ENCODE measurements at places on chromosomes 12 and 14.
A peak's percentile ranks its signal among the peaks of the same experiment; 100 is the strongest.

DNA sequence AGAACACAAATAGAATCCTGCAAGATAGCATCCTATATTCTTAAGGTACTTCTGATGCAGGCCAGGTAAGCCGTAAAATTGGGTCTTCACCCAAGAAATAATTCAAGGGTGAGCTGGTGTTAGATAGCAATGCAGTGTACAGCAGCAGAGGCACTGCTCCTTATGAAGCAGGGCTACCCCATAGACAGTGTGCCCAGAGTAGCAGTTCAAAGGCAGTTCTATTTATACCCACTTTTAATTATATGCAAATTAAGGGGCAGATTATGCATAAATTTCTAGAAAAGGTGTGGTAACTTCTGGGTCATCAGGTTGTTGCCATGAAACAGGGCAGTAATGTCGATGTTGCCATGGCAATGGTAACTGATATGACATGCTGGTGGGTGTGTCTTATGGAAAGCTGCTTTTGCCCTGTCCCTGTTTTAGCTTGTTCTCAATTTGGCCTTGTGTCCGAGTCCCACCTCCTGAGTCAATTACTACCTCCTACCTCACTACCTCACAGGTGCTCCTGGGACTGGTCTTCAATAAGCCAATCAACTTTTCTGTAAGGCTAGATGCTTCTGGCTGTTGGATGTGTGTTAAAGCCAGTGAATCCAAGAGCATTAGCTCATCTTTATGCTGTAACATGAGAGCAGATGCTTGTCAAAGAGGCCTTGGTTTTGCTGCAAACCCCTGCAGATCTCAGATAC, 61.0 kb downstream of the PPM1A start:
- DNase-seq: no peak

- no peak for DNase-seq
These were observed 390.6 kb downstream of the KCNH5 start for GRCh38 chr14:62654641-62655040.

DNA sequence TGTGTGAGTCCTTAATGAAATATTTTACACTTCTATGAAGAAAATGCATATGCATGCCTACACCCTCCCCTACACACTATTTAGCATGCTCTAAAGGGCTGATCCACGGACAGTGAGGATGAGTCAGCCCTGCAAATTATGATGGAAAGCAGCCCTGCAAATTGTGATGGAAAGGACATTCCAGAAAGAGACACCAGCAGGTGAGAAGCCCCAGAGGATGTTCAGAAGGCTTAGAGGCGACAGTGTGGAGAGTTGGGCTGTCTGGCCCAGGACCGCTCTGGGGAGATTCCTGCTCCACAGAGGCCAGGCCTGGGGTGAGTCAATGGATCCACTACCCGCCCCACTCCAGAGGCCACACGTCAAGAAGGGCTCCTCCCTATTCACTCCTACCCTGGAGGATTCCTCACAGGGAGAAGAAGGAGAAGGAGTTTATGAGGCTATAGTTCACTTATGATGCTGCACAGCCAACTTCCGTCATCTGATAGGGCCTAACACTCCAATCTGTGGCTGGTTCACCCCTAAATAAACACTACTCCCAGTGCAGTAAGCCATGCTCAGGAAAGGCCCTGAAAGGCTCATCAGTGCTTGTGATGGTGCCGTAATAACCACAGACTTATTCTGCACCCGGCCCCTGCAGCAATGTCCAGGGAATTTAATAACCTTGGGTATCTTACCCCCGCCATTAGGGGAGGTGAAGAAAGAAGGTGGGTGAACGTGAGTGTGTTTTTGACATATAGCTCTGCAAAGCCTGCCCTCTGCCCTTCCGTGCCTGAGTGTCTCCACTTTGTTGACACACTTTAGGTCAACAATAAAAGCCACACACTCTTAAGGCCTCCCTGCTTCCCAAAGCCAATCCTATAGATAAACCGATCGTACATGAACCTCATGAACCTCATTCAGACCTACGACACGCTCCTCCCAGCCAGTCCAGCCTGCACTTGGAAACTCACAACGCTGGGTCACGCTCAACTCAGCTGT, 46.4 kb downstream of the CLMN start:
- DNase-seq: no peak

- DNase-seq: no peak
These were observed 89.5 kb upstream of the NOVA1 start for GRCh38 chr14:26687301-26687837.

DNA sequence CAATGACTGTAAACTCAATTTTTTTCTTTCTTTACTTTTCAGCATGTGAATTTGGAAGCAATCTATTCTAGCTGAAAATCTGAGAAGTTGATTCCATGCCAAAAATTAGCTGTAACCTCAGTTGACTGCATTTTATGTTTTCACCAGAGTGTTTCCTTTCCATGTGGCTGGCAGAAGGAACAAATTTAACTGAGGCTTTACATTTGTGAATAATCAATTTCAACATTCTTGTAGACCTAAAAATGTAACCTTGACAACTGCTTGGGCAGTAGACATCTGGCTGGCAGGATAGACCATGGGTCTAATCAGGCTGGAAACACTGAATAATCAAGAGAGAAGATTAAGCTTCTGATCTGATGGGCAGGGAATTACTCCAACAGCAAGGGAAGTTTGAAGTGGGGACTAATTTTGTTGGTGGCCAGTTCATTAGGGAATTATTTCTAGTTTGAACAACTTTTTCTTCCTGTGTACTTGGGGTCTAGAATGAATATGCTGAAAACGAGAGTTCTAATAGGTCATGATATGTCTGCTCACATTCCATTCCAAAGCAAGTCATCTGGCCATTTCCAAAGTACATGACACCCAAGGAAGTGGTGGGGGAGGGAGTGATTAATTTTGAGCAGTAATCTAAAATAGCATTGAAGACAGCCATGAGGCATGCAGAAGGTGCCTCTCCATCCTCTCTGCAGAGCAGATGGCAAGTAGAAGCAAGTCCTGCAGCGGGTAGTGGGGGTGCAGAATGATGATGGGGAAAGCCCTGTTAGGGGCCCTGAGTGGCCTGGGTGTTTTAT, 68.2 kb downstream of the ATP23 start:
- DNase-seq: no peak

GRCh38 chr12:89731089-89731488, 22.5 kb upstream of the ATP2B1 start:
- no peak for DNase-seq

- DNase-seq: no peak
These were observed 121.6 kb downstream of the GLT1D1 start for GRCh38 chr12:128974881-128975280.

DNA sequence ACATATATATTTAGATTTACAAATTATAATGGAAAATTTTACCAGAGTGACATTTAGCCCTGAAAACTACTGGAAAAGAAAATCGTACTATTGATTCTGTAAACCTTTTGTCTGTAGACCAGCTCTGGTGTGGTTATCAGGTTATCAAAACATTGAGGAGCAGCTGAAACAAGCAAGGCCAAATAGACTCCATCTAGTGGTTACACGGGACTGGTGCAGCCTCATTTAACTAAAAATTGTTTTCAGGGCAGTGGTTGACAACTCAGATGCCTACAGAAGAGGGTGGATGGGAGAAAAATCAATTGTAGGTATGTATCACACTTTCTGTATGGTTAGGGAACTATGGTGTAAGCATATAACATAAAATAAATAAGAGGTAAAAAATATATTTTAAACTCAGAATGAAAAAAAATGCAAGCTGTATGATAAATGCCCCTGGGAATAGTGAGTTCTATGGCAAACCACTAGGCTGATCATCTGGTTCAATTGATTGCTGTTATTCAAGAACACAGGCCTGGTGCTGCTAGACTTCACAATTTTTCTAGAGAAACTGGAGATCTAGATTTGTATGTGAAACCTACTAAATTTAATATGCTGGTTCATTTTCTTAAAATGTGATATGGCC, 51.2 kb downstream of the ACSS3 start:
- no peak for DNase-seq

- no peak for DNase-seq
These were observed 31.0 kb upstream of the NPFF start for GRCh38 chr12:53538209-53538689.

GRCh38 chr14:33194551-33194950, 255.9 kb downstream of the NPAS3 start:
- no peak for DNase-seq

DNA sequence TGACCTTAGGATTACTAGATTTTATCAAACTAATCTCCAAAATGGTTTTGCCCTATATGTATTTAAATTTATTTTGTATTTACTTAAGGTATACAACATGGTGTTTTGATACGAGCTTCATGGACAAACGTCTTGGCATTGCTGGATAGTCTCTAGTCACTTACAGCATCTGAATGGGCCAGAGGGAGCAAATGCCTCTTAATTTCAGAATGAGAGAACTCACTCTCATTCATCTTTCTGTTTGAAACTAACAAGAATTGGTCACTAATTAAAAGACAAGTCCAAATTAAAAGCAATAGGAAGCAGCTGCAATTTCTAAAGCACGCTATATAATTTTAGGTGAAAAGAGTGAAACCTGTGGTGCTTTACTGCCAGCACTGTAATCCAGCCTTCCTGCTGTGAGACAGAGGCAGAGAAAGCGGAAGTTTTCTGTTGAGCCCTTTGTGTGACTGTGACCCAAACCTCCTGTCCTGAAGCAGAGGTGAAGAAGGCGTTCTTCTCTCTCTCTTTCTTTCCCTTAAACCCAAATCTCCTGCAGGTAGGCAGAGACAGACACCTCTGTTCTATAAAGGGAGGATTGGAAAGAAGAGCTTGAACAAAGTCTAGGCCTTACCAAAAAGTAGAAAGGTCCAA, 184.6 kb upstream of the NAV3 start:
- DNase-seq: no peak

DNA sequence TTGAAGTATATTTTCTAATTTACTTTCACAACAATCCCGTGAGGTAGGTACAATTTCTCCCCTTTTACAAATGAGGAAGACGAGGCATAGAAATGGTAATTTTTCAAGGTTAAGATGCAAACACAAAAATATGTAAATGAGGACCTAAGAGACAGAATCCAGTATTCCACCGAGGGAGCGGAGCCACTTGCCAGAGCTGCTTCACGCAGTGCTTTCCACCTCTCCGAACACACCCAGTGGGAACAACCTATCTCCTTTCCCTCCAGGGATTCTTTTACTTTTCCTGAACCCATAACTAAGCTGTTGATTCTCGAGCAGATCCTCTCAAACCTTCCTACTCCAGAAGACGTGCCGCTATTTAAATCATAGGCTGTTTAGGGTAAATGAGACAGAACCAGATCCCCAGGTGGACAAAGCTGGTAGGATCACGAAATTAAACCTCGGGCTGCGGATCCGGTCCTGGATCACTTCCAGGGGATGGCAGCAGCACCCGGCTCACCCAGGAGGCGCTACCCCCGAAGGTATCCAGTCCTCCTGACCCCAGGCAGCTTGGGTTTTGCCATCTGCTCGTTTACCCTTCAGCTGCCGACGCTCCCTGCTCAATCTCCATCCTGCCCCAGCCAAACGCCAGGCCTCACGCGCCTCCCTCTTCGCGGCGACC, 1.5 kb downstream of the DDHD1 start:
- DNase-seq: peak; percentile 19

GRCh38 chr12:106954462-106955376, 988 bp upstream of the TMEM263 start:
- DNase-seq: no peak

GRCh38 chr12:77830583-77831351, at the start of gene NAV3:
Gene NAV3, plus strand, starts transcription at chr12:77830894. Its CDS starts 568 bp downstream, at chr12:77831462.
- no peak for DNase-seq

DNA sequence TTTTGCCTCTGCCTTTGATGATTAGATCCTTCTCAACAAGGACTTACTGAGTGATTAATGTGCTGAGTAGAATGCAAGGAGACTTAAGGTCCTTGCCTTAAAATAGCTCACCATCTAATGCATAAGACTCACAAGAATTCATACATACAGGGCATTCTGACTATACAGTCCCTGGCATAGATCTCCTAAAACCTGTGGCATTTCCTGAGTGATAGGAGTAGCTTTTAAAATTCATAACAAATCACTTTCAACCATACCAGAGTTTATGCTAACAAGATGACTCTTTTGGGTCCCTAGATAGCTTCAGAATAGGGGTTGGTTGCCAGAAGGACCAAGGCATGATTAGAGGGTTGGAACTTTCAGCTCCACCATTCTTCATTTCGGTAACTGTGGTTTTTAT, 48.8 kb downstream of the STXBP6 start:
- no peak for DNase-seq

GRCh38 chr12:68154779-68155178, 4.8 kb downstream of the IFNG start:
- DNase-seq: no peak

DNA sequence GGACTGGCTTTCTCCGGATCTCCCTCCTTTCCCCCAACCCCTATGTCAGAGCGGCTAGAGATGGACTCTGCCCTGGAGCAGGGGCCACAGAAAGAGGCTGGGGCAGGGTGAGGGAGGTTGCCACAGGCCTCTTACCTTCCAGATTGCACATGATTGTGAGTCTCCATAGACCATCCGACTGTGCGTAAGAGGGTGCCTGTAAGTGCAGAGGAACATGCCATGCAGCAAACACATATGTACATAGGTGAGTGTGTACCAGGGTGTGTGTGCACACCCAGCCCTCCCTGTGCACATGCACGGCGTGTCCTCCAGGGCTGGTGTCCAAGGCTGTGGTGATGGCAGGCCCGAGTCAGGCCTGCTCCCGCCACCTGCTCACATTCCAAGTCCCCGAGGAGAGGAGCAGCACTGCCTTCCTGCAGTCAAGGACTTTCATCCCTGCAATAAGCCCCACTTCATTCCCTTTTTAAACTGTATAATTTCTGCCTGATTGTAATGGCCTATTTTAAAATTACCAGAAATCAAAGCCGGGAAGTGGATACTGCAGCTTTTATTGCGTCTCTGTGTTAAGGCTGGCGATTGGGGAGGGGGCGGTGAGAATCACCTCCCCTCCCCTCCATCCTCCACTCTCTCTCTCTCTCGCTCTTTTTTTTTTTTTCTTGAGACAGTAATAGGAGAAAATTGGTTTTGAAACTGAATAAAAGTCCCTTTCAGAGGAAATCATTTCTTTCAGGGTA, 28.5 kb downstream of the FAM222A start:
- no peak for DNase-seq

GRCh38 chr14:74765721-74766120, 2.6 kb downstream of the YLPM1 start:
- DNase-seq: no peak

- DNase-seq: no peak
These were observed 630.4 kb downstream of the DIO2 start for GRCh38 chr14:79580906-79581305.

GRCh38 chr12:34607520-34608195, 585.4 kb downstream of the ALG10 start:
- DNase-seq: no peak

- no peak for DNase-seq
These were observed 69.2 kb downstream of the NTN4 start for GRCh38 chr12:95721320-95721719.

DNA sequence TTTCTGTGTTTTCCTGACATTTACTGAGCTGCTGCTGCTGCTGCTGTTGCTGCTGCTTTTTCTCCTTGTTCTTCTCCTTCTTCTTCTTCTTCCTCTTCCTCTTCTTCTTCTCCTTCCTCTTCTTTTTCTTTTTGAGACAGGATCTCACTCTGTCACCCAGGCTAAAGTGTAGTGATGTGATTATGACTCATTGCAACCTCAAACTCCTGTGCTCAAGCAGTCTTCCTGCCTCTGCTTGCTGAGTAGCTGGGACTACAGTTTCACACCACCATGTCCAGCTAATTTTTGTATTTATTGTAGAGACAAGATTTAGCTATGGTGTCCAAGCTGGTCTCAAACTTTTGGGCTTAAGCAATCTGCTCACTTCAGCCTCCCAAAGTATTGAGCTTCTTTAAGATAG, 95.8 kb downstream of the TMTC3 start:
- DNase-seq: no peak

GRCh38 chr14:100321473-100322137, 1.5 kb upstream of the SLC25A47 start:
- DNase-seq: no peak

Data from stimulated activated CD4-positive, alpha-beta T cell treated with anti-CD3 and anti-CD28 coated beads, TNF-alpha, amount 100 ng/mL, for 24 hours (primary cell).